Activated CD4-positive, alpha-beta T cell treated with anti-CD3 and anti-CD28 coated beads for 36 hours (primary cell): ENCODE measurements at places on chromosomes 3 and 15.

DNA sequence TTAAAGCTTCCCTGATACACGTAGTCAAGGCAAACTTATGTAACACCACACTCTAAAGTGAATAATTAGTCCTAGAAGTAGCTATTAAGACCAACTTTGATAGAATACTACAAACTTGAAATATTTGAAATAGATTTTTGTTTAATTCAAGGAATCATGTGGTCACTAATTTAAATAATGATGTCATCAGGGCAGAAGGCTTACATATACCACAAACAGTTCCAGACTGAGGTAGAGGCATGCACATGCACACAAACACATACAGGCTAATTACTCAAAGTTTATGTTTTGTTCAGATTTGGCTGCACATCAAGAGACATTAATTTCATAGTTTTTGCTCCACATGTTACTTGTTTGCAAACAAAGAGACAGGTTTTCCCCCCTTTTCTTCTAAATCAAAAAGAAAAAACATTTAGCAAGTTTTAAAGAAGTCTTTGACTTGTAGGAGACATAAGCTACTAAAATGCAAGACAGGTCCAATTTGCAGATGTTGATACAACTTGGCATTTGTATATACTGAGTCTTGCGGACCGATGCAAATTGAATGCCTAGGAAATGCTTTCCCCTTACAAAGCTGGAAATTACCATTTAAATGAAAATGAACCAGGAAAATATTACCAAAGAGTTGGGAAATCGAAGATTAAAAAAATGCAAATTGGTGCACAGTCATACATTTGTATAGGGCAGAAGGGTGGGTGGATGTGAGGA, 594.8 kb downstream of the MAGI1 start:
- no peak for DNase-seq
- no peaks in the 10 kb centered on the region for H3K36me3 ChIP-seq
- H3K4me3 ChIP-seq = no peak overlapping the region
- no peaks in the 10 kb centered on the region for H3K4me1 ChIP-seq

- no peaks in the 10 kb centered on the region for H3K27me3 ChIP-seq
- DNase-seq = no peak
- no peak overlapping the region for H3K4me3 ChIP-seq
- H3K27ac ChIP-seq = no peak overlapping the region
Observed at GRCh38 chr3:27930052-27930602, 208.0 kb upstream of the EOMES start.

DNA sequence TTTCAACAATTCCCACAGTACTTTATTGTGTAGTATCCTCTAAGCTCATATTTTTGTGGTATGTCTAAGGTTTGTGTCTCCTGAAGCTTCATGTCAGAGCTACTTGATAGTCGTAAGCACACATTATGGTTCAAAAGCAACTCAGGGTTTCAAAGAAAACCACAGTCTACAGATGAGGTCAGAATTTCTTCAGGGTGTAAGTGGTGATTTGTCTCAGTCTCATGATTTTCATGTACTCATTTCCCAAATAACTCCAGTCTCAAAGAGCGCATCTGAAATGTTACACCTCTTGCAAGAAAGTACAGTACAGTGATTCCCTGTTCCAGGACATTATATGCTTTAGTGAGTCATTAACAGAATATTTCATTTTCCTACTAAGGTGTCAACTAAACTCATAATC, 47.5 kb upstream of the SSR3 start:
- no peaks in the 10 kb centered on the region for H3K36me3 ChIP-seq
- no peak overlapping the region for H3K27ac ChIP-seq
- DNase-seq = no peak
- H3K4me3 ChIP-seq = no peak overlapping the region
- H3K27me3 ChIP-seq = peaks cover 12% of the 10 kb centered on the region

DNA sequence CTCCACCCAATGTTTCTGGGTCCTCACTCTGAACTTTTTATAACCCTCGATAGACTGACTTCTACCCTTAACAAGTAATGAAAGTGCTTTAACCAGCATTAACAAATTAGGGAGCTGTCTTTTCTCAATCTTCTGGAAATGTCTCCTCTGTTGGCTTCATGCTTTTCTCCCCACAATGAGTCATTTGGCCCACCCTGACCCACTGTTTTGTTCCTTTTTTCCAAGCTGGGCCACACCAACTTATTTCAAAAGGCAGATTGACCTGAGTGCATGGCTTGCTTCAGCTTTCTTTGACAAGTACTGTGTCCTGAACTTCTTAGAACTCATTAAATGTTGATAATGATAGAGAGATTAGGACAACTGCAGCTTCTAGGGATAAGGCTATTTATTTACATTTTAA, 199.6 kb upstream of the SEMA6D start:
- H3K27ac ChIP-seq = no peak overlapping the region
- DNase-seq = no peak
- no peaks in the 10 kb centered on the region for H3K27me3 ChIP-seq
- H3K36me3 ChIP-seq = no peaks in the 10 kb centered on the region

DNA sequence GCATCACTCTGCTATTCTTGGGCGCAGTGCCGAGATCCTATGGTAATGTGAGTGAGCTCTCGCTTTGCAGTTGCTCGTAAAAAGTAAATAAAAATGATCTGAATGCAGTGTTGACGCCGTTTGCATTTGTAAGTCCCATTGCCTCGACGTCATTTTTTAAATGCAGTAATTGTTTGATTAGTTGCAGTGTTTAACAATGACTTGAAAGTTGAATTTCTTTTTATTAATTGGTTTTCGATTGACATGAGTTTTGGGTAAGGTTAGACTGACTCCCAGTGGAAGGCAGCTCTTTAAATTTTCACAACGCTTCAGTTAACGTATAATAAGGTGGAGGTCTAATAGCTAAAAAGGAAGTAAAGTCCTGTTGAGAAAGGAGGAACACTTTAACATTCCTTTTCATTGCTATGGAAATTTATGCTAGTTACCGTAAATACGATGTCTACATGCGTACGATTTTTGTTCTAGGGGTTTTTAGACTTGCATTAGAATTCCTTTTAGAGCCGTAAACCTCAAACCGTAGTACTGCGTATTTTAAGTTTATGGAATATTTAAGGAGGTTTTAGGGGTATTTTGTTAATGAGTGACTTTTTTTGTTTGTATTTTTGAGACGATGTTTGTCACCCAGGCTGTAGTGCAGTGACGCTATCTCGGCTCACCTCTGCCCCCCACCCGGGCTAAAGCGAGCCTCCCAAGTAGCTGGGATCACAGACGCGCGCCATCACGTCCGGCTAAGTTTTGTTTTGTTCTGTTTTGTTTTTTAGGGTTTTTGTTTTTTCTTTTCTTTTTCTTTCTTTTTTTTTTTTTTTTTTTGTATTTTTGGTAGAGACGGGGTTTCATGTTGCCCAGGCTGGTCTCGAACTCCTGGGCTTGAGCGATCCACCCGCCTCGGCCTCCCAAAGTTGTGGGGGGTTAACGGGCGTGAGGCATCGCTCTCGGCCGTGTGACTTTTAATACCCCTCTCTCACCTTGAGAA, 1.4 kb downstream of the MORF4L1 start:
- peaks cover 25% of the 10 kb centered on the region for H3K36me3 ChIP-seq
- H3K4me1 ChIP-seq = peaks cover 41% of the 10 kb centered on the region
- peak overlapping the region; percentile 99 for H3K27ac ChIP-seq
- H3K4me3 ChIP-seq = peak overlapping the region; percentile 99
- peak; percentile 61 for DNase-seq
- H3K27me3 ChIP-seq = no peaks in the 10 kb centered on the region

DNA sequence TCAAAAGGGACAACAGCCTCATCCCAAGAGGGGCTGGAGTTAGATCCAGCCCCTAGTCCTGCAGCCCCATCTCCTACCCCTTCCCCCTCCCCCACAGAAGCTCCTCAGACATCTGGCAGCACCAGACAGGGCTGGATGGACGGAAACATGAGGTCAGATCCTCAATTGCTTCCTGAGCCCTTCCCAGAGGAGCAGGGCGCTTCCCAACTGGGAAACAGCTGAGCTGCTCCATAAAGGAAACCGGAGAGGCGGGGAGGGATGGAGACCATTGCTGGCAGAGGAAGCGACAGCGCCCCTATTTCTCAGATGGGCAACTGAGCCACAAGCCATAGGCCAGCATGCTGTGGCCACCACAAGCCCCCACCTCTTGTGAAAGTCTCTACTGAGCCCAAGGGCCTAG, 18.3 kb upstream of the CYP11A1 start:
- H3K4me1 ChIP-seq = peaks cover 60% of the 10 kb centered on the region
- H3K4me3 ChIP-seq = no peak overlapping the region
- DNase-seq = no peak

DNA sequence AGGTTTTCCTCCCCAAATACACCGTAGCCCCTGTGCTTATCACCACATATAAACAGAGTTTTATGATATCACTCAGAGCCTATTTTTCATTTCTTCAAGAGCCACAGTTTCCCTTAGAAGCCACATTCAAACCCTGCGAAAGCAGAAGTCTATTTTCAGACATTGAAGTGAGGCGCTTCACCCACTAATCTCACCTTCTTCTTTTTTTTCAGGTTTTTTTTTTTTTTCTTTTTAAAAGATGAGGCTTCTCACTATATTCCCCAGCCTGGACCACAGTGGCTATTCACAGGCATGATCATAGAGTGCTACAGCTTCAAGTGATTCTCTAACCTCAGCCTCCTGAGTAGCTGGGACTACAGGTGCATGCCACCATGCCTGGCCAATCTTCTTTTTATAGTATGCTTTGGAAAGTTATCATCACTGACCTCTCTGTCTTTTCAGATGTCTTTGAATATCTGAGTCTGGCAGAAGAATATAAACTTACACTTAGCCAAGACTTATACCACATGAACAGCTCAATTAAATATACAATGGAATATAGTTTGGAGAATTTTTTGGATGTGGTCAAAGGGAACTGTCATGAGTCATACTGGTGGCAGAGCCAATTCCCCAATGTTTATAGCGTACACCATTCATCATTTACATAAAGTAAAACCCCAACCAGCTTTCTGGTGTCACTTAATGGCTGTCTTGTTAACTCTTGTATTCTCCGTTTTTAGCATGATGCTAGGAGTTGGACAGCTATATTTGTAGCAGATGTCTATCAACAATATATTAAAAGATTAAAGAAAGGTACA, 59.7 kb upstream of the CCDC50 start:
- no peak for DNase-seq
- no peaks in the 10 kb centered on the region for H3K36me3 ChIP-seq
- H3K27me3 ChIP-seq = peaks cover 5% of the 10 kb centered on the region
- H3K4me1 ChIP-seq = no peaks in the 10 kb centered on the region

GRCh38 chr3:193590088-193590856, 2.7 kb upstream of the OPA1 start:
- no peak overlapping the region for H3K27ac ChIP-seq
- no peak for DNase-seq
- H3K36me3 ChIP-seq = peaks cover 7% of the 10 kb centered on the region
- H3K4me3 ChIP-seq = no peak overlapping the region
- peaks cover 22% of the 10 kb centered on the region for H3K4me1 ChIP-seq

DNA sequence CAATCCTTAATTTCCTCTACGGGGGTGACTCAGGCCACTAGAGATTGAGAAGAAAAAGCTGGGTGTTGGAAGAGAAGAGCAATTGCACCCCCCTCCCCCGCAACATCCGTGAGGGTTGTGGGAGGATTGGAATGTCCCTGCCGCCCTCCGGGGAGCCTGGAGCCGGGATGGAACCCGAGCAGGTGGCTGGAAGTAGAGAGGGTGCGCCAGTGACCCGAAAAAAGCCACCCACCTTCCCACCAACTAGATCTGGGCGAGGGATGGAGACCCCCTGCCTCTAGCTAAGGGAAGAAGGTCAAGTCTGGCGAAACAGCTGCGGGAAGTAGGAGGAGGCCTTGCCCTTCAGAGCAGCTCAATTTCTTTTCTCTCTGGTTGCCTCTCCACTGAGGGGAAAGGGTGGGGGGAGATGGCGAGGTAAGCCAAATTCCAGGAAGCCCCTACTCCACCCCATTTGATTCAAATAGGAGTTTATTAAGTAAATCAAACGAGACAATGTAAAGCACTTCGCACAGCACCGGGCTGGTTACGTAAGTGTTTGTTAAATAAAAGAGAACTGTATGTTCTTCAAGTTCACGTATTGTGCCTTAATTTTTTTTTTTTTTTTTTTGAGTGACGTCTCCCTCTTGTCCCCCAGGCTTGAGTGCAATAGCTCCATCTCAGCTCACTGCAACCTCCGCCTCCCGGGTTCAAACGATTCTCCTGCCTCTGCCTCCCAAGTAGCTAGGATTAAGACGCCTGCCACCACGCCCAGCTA, 1.1 kb upstream of the WWTR1 start:
- H3K27me3 ChIP-seq = peaks cover 54% of the 10 kb centered on the region
- no peaks in the 10 kb centered on the region for H3K36me3 ChIP-seq
- DNase-seq = no peak
- peaks cover 12% of the 10 kb centered on the region for H3K4me1 ChIP-seq
- peak overlapping the region; percentile 69 for H3K4me3 ChIP-seq

- no peak overlapping the region for H3K27ac ChIP-seq
- no peaks in the 10 kb centered on the region for H3K27me3 ChIP-seq
- no peak overlapping the region for H3K4me3 ChIP-seq
- no peaks in the 10 kb centered on the region for H3K36me3 ChIP-seq
Observed at GRCh38 chr3:159584421-159584820, 404.2 kb upstream of the IL12A start.

- no peaks in the 10 kb centered on the region for H3K4me1 ChIP-seq
- H3K27ac ChIP-seq = no peak overlapping the region
- no peak for DNase-seq
- H3K4me3 ChIP-seq = no peak overlapping the region
- H3K27me3 ChIP-seq = peaks cover 8% of the 10 kb centered on the region
Observed at GRCh38 chr15:98241032-98241554, 280.6 kb downstream of the ARRDC4 start.

DNA sequence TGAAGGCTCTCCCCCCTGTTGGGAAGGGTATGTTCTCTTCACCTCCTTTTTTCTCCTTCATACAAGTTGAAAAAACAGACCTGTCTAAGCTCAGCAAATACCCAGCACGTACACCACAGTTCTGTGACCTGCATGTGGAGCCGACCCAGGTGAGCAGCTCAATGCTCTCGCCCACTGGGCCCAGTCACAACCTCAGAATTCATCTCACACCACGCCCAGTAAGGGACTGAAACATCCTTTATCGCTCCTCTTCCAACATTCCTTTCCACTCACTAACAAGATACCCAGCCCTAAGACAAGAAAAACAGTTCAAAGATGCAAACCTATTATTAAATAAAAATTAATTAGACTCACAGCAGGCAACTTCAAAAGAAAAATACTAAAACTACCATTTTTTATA, 68.9 kb downstream of the FOXP1 start:
- no peak overlapping the region for H3K27ac ChIP-seq
- H3K36me3 ChIP-seq = peaks cover 7% of the 10 kb centered on the region
- no peak for DNase-seq
- H3K4me1 ChIP-seq = peaks cover 8% of the 10 kb centered on the region
- no peaks in the 10 kb centered on the region for H3K27me3 ChIP-seq

GRCh38 chr15:90031231-90031791, 30.2 kb downstream of the ZNF710 start:
- no peak overlapping the region for H3K4me3 ChIP-seq
- peaks cover 14% of the 10 kb centered on the region for H3K36me3 ChIP-seq
- H3K27ac ChIP-seq = peak overlapping the region; percentile 80
- peaks cover 59% of the 10 kb centered on the region for H3K4me1 ChIP-seq
- no peaks in the 10 kb centered on the region for H3K27me3 ChIP-seq

DNA sequence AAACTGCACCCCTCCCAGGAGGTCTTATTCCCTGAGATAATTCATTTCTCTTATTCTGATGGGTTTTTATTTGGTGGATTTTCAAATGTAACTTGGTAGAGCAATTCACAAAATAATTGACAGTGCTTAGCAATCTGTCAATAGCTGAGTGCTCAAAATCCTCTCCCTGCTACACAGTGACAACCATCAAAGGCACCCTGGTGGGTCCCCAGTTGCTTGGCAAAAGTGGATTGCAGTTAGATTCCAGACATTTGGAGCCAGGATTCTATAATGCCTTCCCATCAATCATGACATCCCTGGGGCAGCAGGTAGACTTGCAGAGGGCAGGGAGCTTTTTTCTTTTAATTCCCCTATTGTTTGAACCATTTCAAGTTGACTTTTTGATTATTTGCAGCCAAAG, 59.0 kb downstream of the FHIT start:
- no peak overlapping the region for H3K4me3 ChIP-seq
- H3K27me3 ChIP-seq = no peaks in the 10 kb centered on the region
- no peak overlapping the region for H3K27ac ChIP-seq
- no peak for DNase-seq
